ENCODE measurements at places on chromosomes 11 and 22.

DNA sequence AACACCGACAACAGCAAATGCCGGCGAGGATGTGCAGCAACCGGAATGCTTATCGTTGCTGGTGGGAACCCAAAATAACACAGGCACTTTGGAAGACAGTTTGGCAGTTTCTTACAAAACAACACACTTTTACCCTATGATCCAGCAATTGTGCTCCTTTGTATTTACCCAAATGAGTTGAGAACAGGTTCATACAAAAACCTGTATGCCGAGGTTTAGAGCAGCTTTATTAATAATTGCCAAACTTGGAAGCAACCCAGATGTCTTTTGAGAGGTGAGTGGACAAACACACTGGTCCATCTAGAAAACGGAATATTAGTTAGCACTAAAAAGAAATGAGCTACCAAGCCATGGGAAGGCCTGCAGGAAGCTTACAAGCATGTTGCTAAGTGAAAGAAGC lies 118.9 kb downstream of the CTTN start:
- DNase-seq = no peak

DNA sequence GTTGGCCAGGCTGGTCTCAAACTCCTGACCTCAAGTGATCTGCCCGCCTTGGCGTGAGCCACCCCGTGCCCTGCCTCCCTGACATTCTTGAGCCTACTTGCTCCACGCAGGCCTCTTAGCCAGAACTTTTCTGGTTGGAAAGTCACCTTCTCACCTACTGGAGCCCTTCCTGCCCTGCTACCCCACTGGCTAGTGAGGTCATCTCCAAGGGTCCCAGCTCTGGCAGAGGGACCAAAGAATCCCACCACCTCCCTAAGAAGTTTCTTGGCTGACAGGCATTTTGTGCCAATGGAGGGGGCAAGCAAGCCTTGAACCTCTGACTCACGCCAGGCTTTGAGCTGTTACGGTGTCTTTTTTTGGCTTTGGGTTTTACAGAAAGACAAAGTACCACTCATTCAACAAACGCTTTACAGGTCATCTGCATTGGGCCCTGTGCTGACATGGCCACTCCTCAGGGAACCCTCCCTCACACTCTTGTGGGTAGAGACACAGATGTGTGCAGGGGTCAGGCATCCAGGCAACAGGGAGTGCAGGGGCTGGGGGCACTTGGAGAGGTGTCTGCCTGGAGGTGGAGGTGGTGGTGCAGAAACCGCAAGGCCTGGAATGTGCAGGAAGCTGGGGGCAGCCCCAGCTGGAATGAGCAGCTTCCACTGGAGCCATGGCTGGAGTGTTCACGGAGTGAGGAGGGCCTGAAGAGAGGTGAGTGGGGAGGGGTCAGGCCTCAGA lies 27.1 kb upstream of the WNT11 start:
- no peak for DNase-seq

- no peak for DNase-seq
These were observed 137.1 kb downstream of the KIRREL3 start for GRCh38 chr11:126863294-126863997.

DNA sequence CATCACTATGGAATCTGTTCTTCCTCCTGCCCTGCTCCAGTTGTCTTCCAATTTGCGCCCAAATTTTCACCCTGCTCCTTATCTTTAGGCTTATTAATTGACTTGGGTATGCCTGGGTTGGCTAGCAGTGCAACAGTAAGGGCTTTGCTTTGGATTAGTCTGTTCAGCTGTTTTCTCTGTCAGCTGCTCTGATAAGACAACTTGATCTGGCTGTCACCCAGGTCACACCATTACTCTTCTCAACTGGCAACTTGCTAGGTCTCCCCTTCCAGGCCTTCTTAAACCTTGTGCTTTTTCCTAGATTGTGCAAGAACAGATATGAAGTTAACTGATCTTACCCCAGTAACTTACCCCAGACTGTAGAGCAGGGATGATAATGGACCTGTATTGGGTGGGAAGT lies 357.8 kb upstream of the LARGE1 start:
- no peak for DNase-seq

DNA sequence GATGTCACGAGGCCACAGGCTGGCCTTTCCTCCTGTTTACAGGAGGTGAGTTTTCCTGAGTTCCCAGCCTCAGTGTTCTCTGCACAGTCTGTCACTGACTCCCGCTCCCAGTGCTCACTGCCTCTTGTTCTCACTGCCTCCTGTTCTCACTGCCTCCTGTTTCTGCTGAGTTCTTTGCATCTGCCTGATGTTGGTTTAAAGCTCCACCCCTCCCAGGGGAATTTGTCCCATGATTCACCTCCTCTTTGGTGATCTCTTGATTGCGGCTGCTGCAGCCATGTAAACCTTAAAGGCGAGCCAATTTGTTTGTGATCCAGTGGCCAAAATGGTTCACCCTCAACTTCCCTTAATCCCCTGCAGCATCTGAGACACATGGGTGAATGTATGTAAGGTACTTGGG lies 6.0 kb upstream of the TUBA8 start:
- no peak for DNase-seq

GRCh38 chr11:119635041-119635740 lies 93.8 kb downstream of the NECTIN1 start:
- DNase-seq = no peak

GRCh38 chr11:35247428-35247827 lies 108.5 kb downstream of the CD44 start:
- no peak for DNase-seq

- no peak for DNase-seq
These were observed 11.4 kb upstream of the DENND5A start for GRCh38 chr11:9276571-9276970.

- DNase-seq = no peak
These were observed 44.6 kb upstream of the LIN7C start for GRCh38 chr11:27551127-27551526.

DNA sequence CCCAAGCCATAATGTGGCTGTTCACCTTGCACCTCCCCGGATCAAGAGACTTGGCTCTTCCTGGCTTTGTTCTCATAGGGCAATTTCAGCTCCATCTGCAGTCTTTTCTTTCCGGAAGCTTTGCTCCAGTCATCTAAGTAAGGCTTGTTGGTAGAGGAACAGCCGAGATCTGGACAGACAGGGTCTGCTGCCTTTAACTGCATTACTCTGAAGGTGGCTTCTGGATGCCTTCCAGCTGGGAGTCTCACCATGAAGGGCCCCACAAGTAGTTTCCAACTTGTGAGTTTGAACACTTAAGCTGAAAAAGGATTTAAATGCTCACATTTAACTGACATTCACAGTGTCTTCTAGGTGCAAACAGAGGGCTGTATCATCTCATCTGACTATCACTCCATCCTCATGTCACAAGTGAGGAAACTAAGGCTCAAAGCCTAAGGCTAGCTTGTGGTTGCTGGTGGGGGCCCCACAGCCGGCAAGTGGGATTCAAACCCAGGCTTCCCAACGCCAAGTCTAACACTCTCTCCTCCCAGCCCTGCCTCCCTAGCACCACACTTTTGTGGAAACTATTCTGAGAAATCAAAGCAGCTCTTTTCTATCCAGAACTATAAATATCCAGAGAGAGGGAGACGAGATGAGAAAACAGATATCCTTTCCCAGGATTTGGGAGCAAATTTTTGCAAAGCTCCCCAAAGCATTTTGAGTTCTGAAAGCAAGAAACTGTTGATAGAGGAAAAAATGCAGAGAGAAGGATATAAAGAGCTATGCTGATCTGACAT lies 58.4 kb downstream of the GALNT18 start:
- DNase-seq = no peak

DNA sequence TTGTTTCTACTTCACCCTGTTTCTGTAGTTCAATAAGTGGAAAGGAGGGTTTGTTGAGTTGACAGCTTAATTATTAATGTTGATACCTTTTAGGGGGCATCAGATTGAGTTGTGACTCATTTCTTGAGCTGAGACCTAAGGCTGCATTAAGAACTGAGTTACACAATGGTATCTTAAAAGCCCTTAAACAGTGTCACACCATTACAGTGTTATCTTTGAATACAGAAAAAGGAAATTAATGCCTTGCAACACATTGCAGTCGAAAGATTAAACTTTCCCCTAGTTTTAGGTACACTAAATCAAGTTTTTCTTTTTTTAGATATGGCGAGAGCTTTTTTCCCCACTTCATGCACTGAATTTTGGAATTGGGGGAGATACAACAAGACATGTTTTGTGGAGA lies 16.7 kb downstream of the PAFAH1B2 start:
- DNase-seq = no peak

GRCh38 chr11:66050581-66051231 lies 1.5 kb upstream of the SF3B2 start:
- DNase-seq = no peak

GRCh38 chr22:32127904-32128303 lies 31.2 kb downstream of the C22orf42 start:
- no peak for DNase-seq

GRCh38 chr11:2580571-2581001 lies 119.2 kb downstream of the KCNQ1OT1 start:
- DNase-seq = peak; percentile 53

GRCh38 chr11:133928628-133929059 lies 28.1 kb downstream of the IGSF9B start:
- DNase-seq = no peak

GRCh38 chr22:50307890-50308596 lies 597 bp upstream of the PLXNB2 start:
- no peak for DNase-seq

DNA sequence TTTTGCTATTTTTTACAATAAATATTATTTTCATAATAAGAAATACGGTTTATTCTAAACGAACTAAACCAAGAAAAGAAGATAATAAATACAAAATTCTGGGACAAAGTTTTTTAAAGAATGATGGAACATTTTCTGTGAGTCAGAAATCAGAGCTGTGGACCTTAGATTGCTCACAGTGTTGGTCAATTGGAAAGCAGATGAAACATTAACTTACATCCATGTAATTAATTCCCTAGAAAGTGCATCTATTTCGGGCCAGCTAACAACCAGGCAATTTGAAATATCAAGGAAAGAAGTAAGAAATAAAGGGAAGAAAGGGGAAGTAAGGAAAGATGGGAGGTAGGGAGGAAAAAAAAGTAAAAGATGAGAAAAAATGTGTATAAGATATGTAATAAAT lies 1569.8 kb upstream of the TENM4 start:
- DNase-seq = no peak

GRCh38 chr11:28231475-28231874 lies 123.3 kb downstream of the METTL15 start:
- no peak for DNase-seq

GRCh38 chr11:88629496-88629895 lies 292.0 kb upstream of the CTSC start:
- DNase-seq = no peak

- no peak for DNase-seq
These were observed 13.2 kb upstream of the TMEM218 start for GRCh38 chr11:125124618-125124992.

GRCh38 chr22:45889539-45890350 lies 87.2 kb downstream of the WNT7B start:
- DNase-seq = peak; percentile 61

GRCh38 chr11:45922425-45923082 lies at the start of gene LARGE2:
Gene LARGE2, plus strand, starts transcription at chr11:45922656. Its CDS starts 227 bp downstream, at chr11:45922883.
- DNase-seq = peak; percentile 91

DNA sequence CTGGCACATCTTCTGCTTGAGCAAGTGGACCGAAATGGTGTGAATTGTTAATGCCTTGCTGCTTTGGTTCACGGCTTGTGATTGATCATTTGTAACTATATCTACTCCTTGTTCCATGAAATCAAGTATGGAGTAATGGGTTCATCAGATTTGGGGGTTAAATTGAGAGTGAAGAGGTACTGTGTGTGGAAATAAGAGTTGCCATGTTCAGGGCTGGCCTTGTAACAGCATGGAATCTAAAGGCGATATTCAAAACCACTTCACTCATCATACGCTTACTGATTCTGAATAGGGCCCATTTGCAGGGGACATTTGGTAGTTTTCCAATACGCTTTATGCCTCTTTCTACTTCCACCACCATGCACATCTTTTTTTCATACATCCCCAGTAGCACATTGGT lies 122.2 kb downstream of the DCDC1 start:
- no peak for DNase-seq

DNA sequence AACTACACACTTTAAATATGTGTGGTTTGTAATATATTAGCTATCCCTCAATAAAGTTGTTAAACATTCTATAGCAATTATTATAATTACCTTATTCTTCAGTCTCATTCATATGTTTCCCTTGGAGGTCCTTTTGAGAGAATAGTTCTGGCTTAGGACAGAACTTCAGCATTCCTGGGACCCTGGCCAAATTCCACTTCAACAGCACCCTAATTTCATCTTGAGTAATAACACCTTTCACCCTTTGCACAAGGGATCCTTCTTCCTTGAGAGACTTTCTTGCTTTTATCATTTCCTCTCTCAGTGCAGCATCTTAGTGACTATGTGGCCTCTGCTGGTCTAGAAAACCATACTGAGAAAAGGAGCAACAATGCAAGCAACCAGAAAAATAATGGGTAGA lies 255.9 kb downstream of the C11orf87 start:
- no peak for DNase-seq

- DNase-seq = peak; percentile 48
These were observed 18.8 kb downstream of the IL17REL start for GRCh38 chr22:49993649-49994360.

Measured in upper lobe of right lung (tissue), 1 donor.